Naive thymus-derived CD4-positive, alpha-beta T cell (primary cell): ENCODE measurements at places on chromosomes 16 and 17. TPM values are rescaled to one million over a fixed set of nuclear protein-coding genes. Genes with fewer than 3 reads are reported as not detected.

Gene PRR29
- 5.5 TPM for polyA plus RNA-seq

Gene OR1A1
- polyA plus RNA-seq: not detected

Gene SYT17
- polyA plus RNA-seq: not detected

Gene PPM1E
- polyA plus RNA-seq: not detected

Gene TLCD3B
- polyA plus RNA-seq: not detected

Gene INPP5K
- polyA plus RNA-seq: 84.3 TPM

Gene GP1BA
- polyA plus RNA-seq: not detected

Gene PRAC2
- polyA plus RNA-seq: not detected

Gene RDM1
- 0.39 TPM for polyA plus RNA-seq

Gene SLC52A1
- not detected for polyA plus RNA-seq

Gene TOX3
- not detected for polyA plus RNA-seq

Gene CBX2
- polyA plus RNA-seq: 0.41 TPM

Gene SUMO2
- 357 TPM for polyA plus RNA-seq

Gene KRTAP4-9
- polyA plus RNA-seq: not detected

Gene TMEM235
- not detected for polyA plus RNA-seq

Gene SLC16A6
- 0.74 TPM for polyA plus RNA-seq

Gene ZNF750
- polyA plus RNA-seq: 0.13 TPM
